Stimulated activated CD8-positive, alpha-beta memory T cell treated with anti-CD3 and anti-CD28 coated beads, Interleukin-7, amount 100 ng/mL, for 24 hours (primary cell): ENCODE measurements at places on chromosomes 2 and 18.

- no peak for DNase-seq
Observed at GRCh38 chr2:20617892-20618467, 32.9 kb downstream of the HS1BP3 start.

GRCh38 chr2:228067309-228067708 lies 114.2 kb downstream of the SPHKAP start:
- no peak for DNase-seq

GRCh38 chr2:211204456-211204855 lies 648.1 kb downstream of the CPS1 start:
- no peak for DNase-seq

DNA sequence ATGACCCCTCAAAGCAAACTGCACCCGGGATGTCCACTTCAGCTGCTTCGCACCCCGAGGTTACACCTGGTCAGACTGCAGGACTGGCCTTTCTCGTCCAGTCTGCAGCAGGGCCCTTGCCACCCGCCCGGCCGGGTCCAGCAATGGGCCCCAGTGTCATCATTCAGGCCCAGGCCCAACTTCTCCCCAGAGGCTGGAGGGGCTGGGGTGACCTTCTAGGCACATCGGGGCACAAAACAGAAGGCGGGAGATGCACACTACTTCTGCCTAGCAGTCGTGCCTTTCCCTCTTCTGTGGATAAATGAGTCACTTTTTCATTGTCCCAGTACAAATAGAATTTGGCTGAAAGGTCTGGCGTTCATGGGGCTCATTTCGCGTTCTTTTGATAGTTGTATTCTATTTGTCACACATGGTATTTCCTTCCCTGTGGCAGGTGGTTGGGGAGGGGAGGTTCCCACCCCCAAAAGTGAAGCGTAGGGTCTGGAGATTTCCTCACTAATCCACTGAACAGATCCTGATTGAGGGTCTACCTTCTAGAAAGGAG lies 56.9 kb upstream of the ID2 start:
- DNase-seq: no peak

GRCh38 chr18:80136679-80137078 lies 27.6 kb downstream of the ADNP2 start:
- no peak for DNase-seq

DNA sequence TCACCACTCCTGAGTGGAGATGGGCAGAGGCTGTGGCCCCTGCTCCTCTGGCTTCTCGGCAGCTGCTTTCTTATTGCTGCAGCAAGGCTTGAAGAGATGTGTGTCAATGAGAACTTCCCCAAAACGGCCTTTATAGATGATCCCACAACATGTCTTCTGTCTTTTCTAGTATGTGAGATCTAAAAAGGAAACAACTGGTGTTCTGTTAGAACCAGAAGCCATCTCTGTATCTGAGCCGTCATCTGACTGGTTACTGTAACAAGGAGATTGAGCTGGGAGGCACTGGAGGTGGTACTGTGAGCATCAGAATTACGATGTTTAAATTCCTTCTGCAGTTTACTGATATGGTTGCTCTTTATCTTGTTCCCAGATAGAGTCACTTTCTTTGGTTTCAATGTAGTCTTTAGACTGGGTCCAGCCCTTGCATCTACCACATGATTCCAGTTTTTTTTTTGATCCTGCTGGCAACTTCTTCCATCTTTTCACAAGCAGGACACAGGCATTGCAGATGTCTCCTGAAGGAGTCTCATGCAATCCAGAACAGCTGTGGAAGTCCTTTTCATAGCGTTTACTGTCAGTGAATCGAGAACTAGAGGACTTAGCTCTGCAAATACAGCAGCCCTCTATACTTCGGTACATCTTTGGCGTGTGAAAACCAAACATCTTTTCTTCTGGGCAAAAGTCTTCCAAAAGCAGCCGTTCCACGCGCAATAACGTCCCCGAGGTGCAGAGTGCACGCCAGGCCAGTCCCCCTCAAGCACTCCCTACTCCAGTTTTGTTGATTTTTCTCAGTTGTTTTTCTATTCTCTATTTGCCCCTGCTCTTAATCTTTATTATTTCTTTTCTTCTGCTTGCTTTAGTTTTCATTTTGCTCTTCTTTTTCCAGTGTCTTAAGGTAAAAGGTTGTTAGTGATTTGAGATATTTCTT lies 29.7 kb downstream of the TAF4B start:
- no peak for DNase-seq

- no peak for DNase-seq
Observed at GRCh38 chr18:26056291-26056690, 34.1 kb downstream of the SS18 start.

DNA sequence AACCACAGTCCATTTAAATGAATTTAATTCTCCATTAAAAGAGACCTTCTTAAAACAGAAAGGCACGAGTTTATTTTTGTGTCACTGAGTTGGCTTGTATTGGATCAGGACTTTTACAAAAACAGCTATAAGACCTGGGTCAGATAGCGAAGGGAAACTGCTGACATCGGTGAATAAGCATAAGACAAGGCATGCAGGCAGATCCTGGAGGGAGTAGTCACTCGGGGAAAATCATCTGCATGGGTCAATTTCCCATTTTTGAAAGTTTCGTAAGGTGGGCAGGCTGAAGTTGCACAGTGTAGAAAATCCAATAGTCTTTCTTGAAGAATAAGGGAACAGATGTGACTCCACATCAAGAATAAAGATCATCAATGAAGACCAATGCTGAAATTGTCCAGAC lies 12.9 kb downstream of the IL36B start:
- DNase-seq: no peak

GRCh38 chr2:240783819-240784621 lies 36.0 kb downstream of the KIF1A start:
- no peak for DNase-seq

- DNase-seq: no peak
Observed at GRCh38 chr18:70452501-70452900, 163.7 kb downstream of the SOCS6 start.

- DNase-seq: no peak
Observed at GRCh38 chr18:10481831-10482230, 27.4 kb downstream of the APCDD1 start.

DNA sequence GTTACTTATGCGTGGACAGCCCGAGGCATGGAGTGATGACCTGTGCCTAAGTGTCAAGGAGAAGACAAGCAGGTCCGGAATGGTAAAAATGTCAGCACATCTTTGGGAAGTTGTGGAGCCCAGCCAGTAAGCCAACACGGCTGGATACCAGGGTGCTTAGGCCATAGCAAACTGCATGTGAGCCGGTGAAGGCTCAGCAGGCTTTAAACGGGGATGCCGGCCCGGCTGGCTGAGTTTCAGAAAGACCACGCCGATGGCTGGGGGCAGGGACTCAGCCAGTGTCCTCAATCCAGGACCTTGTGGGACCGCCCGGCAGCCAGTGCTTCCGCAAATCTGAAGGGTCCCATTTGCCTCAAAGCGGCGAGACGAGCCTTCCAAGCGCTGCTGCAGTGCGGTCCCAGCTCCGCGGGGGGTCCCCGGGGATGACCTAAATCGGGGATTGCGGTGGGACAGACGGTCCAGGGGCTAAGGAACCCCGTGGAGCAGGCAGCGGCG lies 946 bp upstream of the AGAP1 start:
- DNase-seq: no peak

DNA sequence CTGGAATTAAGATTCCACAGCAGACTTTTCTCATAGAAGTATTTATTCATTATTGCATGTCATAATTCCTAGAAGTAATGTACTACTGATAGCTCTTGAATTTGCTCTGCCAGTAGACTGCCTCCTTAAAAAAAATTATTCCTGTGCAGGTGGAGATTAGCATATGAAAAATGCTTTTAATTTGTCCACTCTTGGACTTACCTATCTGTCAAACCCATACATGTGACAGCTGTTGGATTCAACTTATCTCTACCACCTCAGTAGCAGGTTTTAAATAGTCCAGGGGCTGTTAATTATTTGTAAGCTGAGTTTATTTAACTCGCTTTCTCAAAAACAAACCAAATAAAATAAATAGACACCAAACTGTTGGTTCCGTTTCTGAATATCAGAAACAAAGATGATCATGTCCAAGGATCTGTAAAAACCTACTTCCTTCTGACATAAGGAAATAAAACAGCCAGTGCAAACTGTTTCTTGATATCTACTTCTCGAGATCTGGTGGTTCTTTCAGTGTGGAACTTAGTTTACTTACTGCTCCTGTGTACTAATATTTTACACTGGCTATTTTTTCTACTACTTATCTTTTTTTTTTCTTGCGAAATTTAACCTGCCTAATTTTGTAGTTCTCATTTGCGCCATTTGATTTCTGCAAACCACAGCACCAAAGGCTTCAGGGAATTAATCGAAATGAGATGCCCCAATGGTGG lies 44.2 kb downstream of the ZEB2 start:
- no peak for DNase-seq

DNA sequence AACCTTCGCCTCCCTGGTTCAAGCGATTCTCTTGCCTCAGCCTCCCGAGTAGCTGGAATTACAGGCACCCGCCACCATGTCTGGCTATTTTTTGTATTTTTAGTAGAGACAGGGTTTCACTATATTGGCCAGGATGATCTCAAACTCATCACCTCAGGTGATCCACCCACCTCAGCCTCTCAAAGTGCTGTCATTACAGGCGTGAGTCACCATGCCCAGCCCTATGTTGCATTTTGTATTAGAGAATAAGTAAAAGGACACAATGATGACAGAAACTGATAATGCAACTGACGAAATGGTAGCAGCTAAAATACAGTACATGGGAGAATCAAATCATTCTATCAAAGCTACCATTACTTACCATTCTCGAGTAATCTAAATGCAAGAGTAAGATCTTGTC lies 276.7 kb downstream of the DSEL start:
- no peak for DNase-seq

GRCh38 chr2:75640621-75641121 lies 5.9 kb upstream of the MRPL19 start:
- peak; percentile 9 for DNase-seq

GRCh38 chr2:241902357-241902991 lies 32.9 kb downstream of the RTP5 start:
- no peak for DNase-seq

DNA sequence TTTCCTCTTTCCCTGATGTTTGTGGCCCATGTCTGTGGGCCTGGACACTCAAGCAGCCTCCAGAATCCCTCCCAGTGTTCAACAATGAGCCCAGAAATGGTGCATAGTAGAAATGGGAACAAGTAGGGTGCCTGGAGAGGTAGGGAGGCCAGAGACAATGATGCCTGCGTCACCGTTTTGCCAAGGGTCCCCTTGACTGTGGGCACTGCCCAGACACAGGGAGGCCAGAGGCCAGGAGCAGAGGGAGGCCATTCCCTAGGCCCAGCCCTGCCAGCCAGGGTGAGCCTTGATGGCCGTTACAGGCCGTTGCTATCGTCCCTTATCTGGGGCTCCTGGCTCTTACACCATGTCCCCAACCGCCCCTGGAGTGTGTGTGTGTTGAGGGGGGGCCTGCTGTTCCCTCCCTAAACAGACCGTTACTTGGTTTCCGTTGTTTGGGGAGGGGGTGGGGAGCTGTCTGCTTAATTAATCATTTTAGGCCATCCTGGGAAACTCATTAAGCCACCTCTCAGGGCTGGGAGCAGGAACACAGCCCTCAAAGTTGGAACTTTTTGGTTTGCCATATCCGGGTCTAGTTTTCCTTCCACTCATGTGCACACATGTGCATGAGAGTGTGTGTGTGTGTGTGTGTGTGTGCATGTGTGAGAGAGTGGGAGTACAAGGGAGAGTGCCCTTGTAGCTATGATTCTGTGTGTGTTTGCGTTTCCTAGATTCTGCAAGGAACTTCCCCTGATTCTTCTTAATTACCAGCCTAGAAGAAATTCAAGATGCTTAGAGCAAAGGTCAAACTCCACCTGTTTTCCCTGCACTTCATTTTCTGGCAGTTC lies 135.2 kb upstream of the HAAO start:
- no peak for DNase-seq

- no peak for DNase-seq
Observed at GRCh38 chr2:217108086-217108485, 248.2 kb upstream of the TNP1 start.

DNA sequence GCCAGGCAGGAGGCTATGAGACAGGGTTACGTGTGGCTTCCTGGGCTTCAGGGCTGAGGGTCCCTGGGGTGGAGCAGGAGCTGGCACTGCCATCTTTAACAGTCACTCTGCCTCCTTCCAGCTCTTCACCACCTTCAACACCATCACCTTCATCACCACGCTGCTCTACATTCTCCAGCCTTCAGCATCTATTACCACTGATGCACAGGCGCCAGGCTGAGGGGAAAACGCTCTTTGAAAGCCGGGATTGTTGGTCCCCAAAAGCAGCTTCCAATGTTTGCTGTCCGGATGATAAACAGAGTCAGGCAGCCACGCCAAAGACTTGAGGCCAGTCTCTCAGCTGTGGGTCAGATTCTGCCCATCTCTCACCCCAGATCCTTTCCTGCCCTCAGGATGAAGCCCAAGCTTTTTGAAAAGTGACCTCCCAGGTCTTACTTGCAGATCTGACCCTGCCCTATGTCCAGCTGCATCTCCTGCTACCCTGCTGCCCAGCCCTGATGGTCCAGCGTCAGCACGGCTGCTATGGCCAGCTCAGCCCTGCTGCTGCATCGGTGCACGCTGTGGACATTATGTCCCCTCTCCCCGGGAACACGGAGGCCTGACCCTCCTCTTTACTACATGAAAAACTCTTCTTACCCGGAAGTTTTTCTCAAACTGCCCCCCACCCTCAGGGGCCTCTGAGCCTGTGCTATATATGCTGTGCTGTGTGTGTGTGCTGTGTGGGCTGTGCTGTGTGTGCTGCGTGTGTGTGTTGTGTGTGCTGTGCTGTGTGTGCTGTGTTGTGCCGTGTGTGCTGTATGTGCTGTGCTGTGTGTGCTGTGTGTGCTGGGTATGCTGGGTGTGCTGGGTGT lies 31.2 kb upstream of the MAL start:
- no peak for DNase-seq

DNA sequence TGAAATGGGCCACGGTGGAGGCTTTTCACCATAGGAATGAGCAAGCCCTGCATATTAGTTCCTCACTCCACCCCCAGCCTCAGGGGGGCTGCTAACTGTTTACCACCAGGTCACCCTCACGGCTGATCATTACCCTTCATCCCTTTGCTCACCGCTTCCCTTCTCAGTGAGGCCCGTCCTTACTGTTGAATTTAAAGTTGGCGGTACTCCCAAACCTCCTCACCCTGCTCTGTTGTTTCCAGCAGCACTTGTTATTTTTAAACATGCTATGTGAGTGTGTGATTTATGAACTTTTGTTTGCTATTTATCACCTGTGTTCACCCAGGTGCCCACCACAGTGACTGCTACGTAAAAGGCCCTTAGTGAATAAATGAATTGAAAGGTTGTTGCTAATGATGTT lies 243.6 kb downstream of the ZNF407 start:
- no peak for DNase-seq
